ENCODE measurements at places on chromosomes 4 and X. TPM values are rescaled to one million over a fixed set of nuclear protein-coding genes. Genes with fewer than 3 reads are reported as not detected.

The ADH1C gene
- 43.5 TPM for total RNA-seq

The PCSK1N gene
- total RNA-seq: 4.5 TPM

The HSD17B10 gene
- 92.0 TPM for total RNA-seq

The PRDM8 gene
- 8.3 TPM for total RNA-seq

DNA sequence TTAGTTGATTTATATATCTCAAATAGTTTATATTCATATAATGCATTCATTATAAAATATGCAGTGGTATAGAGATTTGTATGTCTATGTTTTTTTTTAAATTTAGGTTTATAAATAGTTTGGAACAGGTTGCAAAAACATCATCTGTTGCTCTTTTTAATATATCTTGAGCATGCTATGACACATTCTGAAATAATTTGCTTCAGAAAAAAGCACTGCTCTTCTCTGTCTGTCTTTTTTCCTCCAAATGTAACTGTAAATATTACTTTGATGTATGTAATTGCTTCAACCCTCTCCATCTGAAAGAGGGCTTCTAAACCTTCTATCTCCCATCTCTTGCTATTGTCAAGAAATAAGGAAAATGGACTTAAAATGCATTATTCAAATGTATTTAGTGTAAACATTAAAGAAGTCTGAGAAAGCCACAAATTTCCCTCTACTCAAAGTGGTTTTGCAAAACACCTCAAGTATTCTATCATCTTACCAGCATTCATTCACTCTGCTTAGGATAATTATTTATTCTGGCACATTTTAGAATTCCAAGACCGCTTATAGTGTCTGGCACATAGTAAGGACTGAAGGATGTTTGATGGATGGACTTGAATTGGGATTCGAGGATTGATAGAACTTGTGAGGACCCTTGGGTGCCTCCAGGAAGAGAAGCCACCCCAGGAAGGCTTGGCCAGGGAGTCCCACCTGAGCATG, 87.8 kb downstream of the CLNK start:
- no peak for DNase-seq

- DNase-seq: no peak
Measured at GRCh38 chr4:41460641-41461040, 77.3 kb upstream of the LIMCH1 start.

DNA sequence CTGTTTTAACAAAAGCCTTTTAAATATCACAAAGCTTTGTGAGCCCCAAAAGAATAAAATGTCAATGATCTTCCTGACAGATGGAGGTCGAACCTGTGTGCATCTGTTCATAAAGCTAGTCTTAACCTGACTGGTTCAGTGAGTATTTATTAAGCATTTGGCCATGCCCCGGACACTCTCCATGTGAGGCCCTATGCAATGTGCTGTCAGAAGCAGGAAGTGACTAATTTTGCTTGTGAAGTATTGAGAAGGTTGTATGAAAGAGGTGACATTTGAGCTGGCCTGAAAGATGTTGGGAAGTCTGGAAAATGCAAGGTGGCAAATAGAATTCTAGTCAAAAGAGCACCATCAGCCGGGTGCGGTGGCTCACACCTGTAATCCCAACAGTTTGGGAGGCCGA, 171.4 kb downstream of the MSL3 start:
- no peak for DNase-seq

DNA sequence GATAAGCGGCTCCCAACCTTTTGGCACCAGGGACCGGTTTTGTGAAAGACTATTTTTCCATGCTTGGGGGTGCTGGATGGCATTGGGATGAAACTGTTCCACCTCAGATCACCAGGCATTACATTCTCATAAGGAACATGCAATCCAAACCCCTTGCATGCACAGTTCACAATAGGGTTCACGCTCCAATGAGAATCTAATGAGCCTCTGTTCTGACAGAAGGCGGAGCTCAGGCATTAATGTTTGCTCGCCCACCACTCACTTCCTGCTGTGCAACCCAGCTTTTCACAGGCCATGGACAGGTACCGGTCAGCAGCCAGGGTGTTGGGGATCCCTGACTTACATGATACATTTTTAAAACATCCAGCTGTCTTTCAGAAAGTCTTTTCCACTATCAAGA, 187.3 kb downstream of the SLC39A8 start:
- DNase-seq: no peak

DNA sequence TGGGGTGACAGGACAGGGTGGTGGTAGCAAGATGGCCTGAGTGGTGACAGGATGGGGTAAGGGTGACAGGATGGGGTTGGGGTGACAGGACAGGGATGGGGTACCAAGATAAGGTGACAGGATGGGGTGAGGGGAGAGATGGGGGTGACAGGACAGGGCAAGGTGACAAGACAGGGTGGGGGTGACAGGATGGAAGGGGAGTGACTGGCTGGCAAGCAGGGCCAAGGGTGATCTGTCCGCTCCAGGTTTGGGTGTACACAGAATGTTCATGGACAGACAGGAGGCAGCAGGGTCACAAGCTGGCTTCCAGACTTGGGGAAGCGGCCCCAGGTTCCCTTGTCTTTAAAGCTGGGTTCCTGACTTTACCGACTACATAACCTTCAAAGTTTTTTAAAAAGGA, 23.3 kb downstream of the RNF212 start:
- no peak for DNase-seq

All from ureter (tissue), 1 donor.